ENCODE measurements at places on chromosomes 5 and 9.

GRCh38 chr5:154801083-154801482 is 45.9 kb downstream of the LARP1 start:
- no peak for DNase-seq

DNA sequence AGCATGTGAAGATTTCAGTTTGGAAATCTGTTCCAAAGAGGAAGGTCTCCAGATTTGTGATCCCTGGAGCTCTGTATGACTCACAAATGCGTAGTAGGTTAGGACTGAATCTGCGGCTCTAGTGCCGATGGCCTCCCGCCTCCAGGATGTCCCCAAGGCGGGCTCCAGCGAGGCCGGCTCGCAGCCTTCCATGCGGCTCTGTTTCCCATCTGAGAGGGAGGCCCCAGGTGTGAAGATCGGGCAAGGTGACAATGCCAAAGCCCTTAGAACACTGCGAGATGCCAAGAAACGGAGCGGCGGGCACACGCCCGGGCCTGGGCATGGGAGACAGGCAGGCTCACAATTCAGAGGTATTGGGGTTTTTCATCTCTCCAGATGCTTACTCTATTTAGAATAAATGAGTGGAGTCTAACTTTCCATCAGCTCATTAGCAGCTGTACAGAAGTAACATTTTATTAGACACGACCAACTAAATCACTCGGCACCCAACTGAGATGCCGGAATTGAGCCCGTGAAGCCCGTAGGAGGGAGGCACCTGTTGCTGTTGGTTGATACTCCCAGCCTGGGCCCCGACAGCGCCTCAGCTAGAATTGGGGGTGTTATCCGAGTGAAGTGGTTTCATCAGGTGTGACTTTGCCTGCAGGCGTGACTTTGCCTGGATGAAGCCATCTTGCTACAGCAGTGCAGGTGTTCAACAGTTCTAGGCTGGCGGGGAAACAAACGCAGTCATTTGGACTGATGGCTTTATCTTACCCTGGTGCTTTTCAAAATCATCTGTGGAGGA is 7.4 kb upstream of the MRPS2 start:
- DNase-seq, result no peak

GRCh38 chr5:136038635-136039034 is 9.8 kb downstream of the TGFBI start:
- DNase-seq, result no peak

DNA sequence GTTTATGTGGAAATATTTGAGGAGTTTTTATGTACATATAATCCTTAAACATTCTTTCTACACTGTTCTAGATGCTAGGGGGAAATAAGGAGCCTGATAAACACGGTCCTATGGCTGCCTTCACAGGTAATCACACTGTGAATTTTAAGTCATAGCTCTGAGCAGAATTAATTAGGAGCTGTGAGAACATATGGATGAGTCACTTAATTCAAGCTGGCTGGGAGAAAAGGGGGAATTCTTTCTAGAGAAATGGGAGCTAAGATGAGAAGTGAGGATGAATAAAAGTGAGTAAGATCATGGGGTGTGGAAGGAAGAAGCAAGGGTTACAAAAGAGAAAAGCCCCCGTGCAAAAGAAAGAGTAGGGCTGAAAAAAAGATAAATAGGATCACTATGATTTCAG is 290.8 kb downstream of the DNAH5 start:
- no peak for DNase-seq

DNA sequence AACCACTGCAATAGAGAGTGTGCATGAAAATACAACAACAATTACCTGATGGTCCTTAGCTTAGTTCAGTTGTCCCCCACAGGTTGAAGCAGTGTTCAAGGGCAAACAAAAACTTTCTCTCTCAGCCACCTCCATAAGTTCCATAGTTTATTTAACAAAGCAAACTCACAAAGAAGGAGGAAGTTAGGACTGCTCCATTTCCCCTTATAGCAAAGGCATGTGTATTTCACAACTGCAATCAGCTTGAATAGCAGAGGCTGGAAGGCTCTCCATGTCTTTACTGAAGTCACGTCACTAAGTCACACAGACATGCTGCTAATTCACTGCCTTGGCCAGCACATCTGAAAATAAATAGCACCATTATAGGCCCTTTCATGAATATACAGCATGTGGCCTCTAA is 43.3 kb downstream of the DOCK8 start:
- no peak for DNase-seq

All from effector CD8-positive, alpha-beta T cell (primary cell).